ENCODE measurements at places on chromosomes 4 and X.

GRCh38 chr4:13137390-13137789 is 346.8 kb downstream of the RAB28 start:
- no peak for DNase-seq

DNA sequence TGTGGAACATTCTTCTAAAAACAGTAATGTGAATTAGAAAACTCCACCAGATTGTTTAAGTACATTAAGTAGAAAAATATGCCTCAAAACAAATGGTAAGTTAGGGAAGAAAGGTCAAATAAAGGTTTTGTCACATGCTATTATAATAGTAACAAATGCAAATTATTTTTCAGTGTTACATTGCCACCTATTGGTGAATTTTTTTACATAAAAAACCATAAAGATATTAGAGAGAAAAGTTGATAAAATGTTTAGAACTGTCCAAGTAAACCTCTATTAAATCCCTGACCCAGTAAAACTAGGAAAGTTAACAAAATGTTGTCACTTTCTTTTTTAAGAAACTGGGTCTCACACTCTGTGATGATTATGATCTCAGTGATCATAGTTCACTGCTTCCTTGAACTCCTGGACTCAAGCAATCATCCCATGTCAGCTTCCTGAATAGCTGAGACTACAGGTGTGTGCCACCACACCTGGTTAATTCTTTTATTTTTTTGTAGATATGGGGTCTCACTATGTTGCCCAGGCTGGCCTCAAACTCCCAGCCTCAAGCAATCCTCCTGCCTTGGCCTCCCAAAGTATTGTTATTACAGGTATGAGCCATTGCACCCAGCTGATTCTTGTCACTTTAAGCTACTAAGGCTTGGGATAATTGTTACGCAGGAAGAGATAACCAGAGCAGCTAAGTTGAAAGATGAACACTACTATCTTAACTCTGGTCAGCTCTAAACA is 157.6 kb downstream of the ATRX start:
- no peak for DNase-seq

- DNase-seq, result no peak
Observed at GRCh38 chr4:117823388-117823787, 210.9 kb upstream of the NDST3 start.

- no peak for DNase-seq
Observed at GRCh38 chr4:170051402-170051801, 25.2 kb upstream of the MFAP3L start.

- no peak for DNase-seq
Observed at GRCh38 chr4:127479031-127479622, 153.6 kb upstream of the INTU start.

DNA sequence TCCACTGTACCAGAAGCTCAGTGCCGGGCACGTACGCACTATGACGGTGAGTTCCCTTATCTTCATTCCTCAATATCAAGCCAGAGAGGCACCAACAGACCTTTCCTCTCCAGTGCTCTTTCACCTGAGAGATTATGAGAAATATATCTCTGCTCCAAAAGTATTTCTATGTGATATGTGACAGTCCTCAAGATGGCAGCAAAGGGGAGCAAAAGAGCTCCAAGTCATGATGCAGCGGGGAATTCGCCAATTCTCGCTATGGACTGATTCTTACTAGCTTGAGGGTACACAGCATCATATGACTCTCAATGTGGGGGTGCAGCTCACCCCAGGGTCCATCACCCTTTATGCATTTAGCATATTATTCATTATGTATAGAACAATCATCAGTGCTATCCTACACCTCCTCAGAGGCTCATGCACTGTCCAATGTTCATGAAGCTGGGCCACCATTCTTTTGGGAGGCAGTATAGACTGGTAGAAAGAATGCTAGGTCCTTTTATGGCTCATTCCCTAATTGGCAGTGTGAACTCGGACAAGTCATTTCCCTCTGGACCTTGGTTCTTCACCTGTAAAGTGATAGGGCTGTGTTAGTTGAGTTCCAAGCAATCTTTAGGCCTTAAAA is 12.8 kb upstream of the IQSEC2 start:
- no peak for DNase-seq

Measured in stimulated activated CD4-positive, alpha-beta T cell treated with anti-CD3 and anti-CD28 coated beads, Interleukin-15, amount 100 ng/mL, for 24 hours (primary cell).